ENCODE measurements at places on chromosomes 2 and 18.
A peak's percentile ranks its signal among the peaks of the same experiment; 100 is the strongest.

- DNase-seq = no peak
Measured at GRCh38 chr18:60686142-60686541, 313.6 kb upstream of the MC4R start.

GRCh38 chr2:39733070-39733674 is 45.9 kb downstream of the THUMPD2 start:
- DNase-seq = no peak

DNA sequence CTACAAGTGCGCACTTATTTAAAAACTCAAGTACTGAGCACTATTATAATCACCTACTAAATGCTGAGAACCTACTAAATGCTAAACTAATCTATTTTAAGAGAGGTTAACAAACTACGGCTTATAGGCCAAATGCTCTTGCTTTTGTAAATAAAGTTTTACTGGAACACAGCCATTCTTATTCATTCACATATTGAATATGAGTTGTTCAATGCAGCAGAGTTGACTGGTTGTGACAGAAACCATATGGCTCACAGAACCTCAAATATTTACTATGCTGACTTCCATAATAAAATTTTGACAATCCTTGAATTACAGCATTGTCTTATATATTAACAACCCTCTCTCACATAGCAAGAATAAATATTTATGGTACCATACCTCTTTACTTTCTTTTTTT is 103.2 kb downstream of the ZNF521 start:
- DNase-seq = no peak

DNA sequence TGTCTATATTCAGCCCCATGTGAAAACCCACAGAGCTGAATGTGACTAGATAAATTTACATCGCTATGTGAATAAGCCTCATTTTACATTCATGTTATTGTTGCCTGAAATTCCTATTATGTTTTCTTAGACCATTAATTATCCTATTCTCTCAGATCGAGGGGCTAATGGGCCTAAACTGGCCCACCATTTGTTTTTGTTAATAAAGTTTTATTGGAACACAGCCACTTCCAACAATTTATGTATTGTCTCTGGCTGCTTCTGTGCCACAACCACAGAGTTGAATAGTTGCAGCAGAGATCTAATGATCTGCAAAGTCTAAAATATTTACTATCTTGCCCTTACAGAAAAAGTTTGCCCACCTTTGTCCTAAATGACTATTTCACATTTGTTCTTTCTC is 61.0 kb downstream of the KLHL14 start:
- DNase-seq = no peak

DNA sequence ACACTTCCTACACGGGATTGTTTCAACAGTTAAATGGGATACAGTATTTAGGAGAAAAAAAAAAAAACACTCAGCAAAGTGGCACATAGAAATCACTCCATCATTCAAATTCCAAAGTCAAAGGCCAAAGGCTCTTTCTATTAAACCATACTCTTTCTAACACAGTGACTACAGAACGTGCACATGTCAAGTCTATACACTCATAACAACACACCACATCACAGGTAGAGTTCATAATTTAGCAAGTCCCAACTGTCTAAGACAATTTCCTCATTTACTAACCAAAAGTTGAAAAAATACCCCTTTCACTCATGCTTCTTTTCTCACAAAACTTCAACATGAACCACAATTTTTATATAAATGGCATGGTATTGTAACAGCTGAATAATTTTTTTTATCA is 70.8 kb downstream of the MBOAT2 start:
- no peak for DNase-seq

DNA sequence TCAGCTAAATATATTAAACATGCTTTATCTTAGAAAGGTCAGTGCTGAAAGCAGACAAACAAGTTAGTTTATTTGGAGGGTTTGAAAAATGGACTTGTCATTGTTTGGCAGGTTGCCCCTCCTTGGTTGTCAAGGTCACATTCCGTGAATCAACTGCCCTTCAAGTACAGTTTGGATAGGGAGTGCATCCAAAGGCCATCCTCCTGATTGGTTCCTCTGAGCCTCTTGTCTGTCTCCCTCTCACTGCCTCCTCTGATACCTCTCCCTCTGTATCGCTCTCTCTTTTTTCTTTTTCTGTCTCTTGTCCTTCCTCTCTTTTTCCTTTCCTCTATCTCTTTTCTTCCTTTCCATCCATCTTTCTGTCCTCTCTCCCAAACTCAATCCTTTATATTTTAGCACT is 5.4 kb downstream of the ITGAV start:
- no peak for DNase-seq

DNA sequence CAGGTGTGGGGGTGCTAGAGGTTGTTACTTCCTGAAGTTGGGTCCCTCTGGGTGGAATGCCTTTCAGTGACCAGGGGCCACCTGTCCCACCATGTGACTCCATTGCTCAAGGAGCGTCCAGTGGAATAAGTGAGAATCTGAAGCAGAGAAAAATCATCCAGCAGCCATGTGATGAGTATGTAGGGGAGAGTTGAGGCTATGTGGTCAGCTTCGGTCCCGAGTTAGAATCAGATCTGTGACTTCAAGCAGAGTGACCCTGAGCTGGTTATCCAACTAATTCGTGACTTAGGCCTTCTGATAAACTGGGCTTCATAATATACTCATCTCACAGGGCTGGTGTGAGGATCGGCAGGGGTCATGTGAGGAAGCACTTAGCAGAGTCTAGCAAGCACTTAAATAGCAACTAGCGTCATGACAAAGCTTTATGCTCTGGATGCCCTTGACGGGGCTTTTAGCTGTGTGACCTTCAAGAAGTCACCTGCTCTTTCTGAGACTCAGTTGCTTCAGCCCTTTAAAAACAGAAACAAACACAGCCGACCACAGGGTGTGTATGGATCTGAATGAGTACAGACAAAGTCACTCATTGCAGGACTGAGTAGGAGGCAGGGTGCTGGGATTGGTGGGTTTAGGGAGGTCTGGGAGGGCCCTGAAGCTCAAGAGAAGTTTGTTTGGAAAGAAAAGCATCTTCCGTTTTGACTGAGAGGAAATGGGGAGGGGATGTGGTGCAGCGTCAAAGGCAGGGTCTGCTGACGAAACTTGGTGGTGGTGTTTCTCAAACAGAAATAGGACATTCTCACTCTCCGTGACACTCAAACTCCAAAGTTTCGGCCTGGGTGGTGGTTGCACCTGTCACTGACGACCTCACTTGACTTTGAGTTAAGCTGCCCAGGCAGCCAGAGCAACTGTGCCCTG is 264.0 kb upstream of the CXCR4 start:
- DNase-seq = no peak

- DNase-seq = no peak
Measured at GRCh38 chr2:172674034-172674967, 61.3 kb upstream of the RAPGEF4 start.

GRCh38 chr2:177165061-177165583 is 47.5 kb upstream of the HNRNPA3 start:
- DNase-seq = no peak

DNA sequence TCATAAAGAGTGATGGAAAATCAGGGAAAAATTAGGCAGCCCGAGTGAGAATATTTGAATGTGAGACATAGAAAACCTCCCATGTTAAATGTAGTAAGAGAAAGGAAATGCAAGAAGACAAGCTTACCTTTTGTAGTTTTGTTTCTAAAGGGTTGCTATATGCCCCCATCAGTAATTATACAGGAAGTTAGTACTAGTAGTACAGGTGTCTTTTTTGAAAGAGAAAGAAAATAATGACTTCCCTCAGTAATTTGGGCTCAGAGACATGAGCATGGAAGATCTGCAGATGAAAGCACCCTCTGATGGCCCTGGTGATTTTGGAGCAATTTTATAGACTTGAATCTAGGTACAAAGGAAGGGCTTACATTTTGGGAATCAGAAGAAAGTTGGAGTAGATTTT is 80.8 kb downstream of the RHBDD1 start:
- DNase-seq = no peak

- no peak for DNase-seq
Measured at GRCh38 chr18:80112624-80113248, 3.7 kb downstream of the ADNP2 start.

GRCh38 chr2:33317369-33318007 is 159.0 kb upstream of the RASGRP3 start:
- no peak for DNase-seq

- no peak for DNase-seq
Measured at GRCh38 chr2:132383956-132384355, 32.6 kb upstream of the GPR39 start.

DNA sequence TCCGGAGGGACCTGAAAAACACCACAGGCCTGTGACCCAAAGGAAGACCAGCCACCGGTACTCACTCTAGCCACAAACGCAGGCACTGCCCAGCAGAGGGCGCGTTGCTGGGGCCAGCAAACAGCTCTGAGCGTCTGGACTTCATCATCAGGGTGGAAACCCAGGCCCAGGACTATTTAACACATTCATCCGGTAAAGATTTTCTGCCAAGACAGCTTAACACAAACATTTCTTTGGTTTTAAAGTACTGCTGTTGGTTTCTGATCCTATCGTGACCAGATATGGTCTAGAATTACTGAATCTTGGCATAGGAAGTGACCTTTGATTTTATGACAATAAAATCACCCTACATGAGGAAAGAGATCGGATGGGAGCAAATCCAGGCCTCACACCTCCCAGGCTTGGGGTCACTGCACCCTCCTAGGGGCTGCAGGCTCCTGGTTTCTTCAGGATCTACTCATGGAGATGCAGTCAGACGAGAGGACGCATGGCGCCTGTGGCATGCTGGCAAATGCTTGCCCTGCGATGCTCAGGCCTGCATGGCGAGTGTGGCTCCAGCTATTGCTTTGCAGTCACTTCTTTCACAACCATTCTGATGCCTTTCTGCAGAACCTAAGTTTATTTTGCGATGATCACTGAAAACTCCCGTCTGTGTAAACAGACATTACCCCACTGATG is 130.4 kb downstream of the COL4A4 start:
- peak; percentile 13 for DNase-seq

DNA sequence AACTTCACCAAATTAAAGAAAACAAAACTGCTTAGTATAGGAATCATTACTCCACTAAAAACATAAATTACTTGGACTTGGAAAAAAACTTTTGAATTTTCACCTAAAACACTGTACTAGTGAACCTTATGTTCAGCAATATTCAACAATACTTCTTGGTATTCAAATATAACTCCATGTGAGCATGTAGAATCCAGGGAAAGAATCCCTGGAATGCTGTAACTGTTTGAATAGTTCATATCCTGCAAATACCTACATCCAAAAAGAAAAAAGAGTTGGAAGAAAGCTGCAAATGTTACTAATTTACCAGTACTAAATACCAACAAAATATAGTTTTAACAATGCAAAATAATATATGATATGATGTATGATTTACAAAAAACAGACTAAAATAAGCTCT is 65.4 kb downstream of the IKZF2 start:
- DNase-seq = no peak

All from Panc1 (cell line).